ENCODE measurements at places on chromosomes 2 and 18. TPM values are rescaled to one million over a fixed set of nuclear protein-coding genes. Genes with fewer than 3 reads are reported as not detected.

DNA sequence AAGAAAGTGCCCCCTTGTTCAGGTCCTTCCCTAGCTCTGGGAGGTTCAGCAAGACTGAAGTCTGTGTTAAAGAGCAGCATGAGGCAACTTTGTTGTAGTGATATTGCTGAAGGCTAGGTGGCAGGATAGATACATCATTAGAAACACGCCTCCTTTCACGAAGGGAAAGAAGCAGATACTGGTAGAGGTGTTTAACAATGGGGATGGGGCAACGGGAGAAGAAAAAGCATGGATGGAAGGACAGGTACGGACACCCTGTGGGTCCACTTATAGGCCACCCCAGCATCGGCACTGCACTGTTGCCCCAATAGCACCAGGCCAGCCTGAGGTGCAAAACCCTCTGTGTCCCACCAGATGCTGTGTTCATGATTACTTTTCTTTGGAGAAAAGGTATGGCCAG is 3.5 kb upstream of the IGFBP5 start:
- no peaks in the 10 kb centered on the region for H3K36me3 ChIP-seq
- peak; percentile 68 for DNase-seq
- H3K27me3 ChIP-seq = no peaks in the 10 kb centered on the region

The RAMP1 gene
- total RNA-seq = 11.2 TPM

- H3K27ac ChIP-seq = no peak overlapping the region
- no peak overlapping the region for H3K4me3 ChIP-seq
- H3K36me3 ChIP-seq = no peaks in the 10 kb centered on the region
- DNase-seq = no peak
Measured at GRCh38 chr2:98293931-98294687, 52.1 kb upstream of the CNGA3 start.

GRCh38 chr18:38602341-38602740 is 1036.7 kb upstream of the CELF4 start:
- H3K36me3 ChIP-seq = no peaks in the 10 kb centered on the region
- no peaks in the 10 kb centered on the region for H3K27me3 ChIP-seq
- no peak overlapping the region for H3K27ac ChIP-seq
- H3K4me3 ChIP-seq = no peak overlapping the region
- DNase-seq = no peak

The TGFA gene
- total RNA-seq = 22.5 TPM

Data from MCF 10A (cell line).